Stimulated activated naive CD8-positive, alpha-beta T cell treated with anti-CD3 and anti-CD28 coated beads, Interleukin-15, Interleukin-2, amounts not matched to agents 100 U/mL and 50 U/mL, for 24 hours (primary cell): ENCODE measurements at places on chromosomes 5 and 9.

DNA sequence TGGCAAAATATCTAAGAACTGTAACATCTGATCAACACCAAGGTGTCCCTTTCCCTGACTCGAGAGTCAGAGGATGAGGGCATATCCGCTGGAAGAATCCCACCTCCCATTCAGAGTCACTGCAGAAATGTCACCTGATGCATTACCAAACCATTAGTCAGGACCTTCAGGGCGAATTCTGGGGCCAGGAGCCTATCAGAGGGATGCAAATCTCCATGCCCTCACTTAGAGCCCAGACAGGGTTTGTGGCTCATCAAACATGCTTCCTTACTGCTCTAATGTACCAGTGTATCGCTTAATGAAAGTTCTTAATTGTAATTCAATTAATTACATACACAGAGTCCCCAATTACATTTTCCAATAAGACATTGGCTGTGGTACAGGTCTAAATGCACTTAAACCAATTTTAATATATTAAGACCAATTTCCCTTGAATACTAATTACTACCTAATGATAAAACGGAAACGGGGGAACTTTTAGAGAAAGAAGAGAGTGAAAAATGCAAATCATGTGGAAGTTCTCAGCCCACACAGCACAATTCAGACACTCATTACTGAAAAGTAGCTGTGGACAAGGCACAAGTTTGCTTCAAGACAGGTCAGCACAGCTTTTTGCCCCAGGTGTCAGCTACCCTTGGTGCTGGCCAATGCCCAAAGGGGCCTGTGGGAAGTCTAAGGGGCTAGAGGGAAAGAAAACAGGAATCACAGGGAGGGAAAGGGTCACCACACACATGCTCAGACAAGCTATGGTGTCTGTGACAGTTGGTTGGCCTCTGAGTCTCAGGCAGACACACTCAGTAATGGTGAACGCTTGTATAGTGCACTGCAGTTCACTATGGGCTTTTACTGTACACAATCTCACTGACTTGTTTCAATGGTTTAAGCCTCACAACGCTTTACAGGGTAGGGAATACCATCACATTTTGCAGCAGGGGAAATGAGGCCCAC is 211.6 kb downstream of the MAPKAP1 start:
- no peak for DNase-seq

DNA sequence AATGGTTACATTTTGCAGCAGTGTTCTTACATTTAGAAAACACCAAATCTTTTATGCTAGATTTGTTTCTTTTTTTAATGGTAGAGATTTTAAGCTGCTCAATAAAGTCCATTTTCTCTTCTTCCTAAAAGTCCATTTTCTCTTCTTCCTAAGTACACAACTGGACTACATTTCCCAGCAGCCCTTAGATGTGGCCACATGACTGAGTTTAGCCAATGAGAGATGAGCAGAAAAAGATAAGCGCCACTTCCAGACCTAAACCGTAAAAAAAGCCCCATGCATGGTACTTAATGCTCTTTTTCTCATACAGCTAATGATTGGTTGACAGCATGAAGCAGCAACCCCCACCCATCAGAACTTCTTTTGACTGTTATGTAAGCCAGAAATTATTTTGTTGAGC is 206.7 kb downstream of the FAM114A2 start:
- no peak for DNase-seq

DNA sequence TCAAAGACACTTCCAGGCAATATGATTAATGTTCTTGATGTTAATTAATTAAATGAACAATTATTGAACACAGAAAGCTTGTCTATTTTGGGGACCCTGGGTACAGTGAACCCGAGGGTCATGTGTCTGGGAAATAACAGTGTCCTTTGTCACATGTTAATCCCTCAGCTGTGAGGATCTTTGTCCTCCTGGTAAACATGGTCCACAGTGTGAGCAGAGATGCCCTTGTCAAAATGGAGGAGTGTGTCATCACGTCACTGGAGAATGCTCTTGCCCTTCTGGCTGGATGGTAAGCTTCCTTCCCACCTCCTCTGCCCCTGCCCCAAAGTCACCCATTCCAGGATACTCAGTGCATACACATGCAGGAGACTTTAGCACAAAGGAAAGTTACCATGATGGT is 107.9 kb downstream of the MEGF10 start:
- no peak for DNase-seq

- no peak for DNase-seq
Measured at GRCh38 chr9:86135371-86135770, 36.0 kb upstream of the GOLM1 start.
